ENCODE measurements at places on chromosomes 5 and 9.

- DNase-seq = no peak
These were observed 15.2 kb upstream of the FBLL1 start for GRCh38 chr5:168513861-168514428.

DNA sequence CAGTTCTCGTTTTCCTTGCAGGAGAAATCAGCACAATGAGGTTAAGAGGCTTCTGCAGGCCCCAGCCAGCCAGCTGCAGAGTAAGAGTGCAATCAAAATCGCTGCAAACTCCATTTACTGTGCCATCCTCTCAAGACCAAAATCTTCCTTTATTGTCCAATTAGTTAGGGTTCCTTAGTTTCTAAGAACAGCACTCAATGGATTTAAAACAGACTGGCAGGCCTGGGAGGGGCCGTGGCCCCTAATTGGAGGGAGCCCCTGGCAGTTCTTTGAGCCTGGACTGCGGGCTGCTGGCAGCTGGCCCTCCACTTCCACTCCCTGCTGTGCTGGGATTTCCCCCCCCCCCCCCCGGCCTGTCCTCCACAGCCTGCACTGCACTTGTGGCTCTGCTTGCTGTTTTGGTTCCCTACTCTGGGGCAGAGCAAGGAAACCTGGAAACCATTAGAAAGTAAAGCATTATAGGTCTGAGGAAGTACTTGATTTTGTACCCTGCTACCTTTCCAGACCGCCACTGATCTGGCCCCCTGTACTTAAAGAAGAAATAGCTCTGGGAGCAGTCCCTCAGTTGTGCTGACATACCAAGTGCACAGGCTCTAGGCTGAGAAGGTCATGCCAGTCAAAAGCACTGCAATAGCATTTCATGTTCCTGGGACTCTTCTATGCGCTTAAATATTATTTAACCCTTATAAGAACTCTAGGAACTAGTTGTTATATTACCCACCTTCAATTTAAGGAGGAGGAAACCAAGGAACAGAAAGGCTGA lies 129.0 kb downstream of the APBA1 start:
- no peak for DNase-seq

DNA sequence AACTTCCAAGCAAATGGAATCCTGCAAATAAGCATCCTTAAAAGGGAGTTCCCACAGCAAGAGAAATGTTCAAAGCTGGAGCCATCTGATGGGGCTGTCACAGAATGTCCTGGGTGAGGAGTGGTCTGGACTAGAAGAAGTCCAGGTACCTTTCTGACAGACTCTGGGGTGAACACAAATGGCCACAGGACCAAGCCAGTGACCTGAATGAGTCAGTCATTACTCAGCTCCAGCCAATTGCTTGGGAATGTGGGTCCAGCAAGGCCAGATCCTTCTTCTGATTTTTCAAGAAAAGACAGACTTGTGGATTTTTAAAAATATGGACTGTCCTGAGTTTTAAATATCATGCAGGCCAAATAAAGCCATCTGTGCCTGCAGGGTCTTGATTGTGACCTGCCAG lies 30.1 kb downstream of the GALNT10 start:
- no peak for DNase-seq

DNA sequence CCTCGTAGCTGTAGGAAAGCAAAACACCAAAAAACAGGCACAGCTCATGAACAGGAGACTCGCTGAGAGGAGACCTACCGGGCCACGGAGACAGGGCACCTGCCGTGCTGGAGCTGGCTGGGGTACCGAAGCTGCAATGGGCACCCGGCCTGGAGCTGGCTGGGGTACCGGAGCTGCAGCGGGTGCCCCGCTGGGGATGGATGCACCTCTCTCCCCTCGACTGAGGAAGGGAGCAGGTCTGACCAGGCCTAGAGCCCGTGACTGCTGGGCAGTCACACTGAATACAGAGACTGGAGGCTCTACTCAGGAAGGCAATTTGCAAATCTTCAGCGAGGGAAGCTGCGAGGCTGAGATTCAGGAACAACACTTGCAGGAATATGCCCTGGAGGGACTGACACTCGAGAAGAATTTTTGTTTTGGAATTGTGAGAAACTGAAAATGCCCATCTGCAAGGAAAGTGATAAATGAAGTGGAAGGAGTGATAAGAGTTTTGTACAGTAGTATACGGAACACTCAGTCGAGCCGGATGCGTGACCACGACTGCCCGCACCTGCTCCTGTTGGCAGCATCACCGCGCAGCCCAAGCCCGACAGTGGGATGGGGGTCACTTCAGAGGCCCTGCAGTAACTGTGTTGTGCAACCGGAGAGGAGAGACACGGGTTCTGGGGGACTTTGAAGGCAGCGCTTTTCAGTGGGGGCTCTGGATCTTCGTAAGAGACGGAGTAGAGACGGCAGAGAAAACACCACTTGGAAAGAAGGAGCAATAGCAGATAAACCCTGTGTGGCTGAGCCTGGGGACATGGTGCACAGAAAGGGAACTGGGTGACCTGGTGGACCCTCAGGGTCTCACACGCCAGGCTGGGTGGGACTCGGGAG lies 27.9 kb upstream of the LPCAT1 start:
- no peak for DNase-seq

GRCh38 chr9:127812936-127813675 lies 10.4 kb downstream of the FPGS start:
- no peak for DNase-seq

DNA sequence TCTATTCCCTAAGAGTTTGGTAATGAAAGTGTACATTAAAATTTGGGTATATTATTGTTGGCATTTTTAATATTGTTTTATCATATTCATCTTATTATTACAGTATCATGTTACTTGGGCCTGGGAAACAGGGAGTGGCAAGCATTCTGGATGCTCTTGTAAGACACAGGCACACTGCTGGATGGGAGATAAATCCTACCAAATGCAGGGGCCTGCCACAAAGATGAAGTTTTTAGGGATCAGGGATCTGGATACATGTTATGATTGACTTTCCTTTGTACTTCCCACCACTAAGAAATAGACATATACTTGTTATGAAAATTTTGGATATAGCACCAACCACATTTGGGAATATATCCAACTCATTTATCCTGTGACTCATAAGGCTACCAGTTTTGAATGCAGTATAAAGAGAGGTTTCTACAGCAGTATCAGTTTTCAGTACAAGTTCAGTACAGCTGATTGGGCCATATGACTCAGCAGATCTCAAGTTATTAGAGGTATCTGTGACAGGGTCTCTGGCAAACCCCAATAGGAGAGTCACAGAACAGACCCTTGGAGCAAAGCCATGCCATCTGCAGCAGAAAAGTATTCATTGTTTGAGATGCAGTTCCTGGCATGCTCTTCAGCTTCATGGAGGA lies 360.1 kb downstream of the DMAC1 start:
- DNase-seq = no peak

DNA sequence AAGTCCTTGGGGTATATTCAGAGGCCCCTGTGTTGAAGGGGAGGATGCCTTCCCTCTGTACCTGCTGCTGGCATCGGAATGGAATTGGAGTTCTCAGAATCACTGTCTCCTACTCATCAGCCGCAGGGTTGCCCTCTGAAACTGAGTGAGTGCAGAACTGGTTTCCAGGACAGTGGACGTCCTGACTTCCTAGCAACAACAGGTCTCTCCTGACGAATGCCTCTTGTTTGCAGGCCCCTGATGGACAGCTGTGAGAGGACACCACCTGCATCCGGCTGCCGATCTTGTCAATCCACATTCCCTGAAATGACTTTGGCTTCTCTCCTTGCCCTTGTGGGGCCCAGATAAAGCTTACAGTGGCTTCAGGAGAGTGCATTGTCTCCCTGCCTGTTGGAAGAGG lies 274.5 kb downstream of the NSG2 start:
- no peak for DNase-seq

DNA sequence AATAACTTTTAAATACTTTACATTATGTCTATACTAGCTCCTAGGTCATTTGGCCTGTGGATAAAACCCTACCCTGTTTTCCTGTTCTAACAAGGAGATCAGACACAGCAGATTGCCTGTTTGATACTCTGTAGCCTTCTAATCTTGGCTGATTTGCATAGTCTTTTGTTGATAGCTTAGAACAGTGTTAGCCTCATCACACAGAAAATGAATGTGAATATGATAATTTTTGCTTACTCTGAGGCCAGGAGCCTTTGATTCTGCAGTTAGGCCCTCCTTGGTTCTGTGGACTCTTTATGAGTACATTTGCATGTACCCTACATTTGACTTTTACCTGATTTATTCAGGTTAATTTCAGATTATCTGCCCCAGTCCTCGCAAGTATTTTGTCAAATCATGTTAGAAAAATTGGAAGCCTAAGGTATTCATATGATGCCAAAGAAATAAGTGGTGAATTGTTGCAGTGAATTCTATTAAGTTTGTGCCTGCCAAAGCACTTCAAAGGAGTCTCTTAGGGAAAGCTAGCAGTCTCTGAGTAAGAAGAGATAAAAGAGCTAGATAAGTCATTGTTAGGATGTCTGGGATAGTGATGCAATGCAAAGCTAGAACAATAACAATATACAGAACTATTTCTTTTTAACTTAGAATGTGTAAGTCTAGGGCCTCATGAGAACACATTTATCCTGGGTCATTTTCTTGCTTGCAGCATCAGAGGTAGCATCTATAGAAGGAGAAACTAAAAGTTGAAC lies 56.4 kb downstream of the SCAMP1 start:
- no peak for DNase-seq

DNA sequence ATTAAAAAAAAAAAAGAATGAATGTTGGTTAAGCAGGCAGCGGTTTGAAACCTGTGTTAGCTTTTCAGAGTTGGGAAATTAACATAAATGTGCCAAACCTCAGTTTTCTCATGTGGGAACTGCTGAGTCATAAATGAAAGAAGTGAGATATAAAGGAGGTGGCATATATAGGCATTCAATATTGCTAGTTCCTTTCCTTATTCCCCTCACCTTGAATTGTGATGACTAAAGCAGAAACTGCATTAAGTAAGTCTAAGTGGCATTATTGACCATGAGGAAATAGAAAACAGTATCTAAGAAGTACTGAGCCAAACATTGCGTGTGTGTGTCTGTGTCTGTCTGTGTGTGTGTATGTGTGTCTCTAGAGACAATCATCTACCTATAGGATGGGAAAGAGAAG lies 691.2 kb downstream of the TLR4 start:
- no peak for DNase-seq

GRCh38 chr5:139964994-139965565 lies 78.0 kb downstream of the NRG2 start:
- no peak for DNase-seq

All from activated CD4-positive, alpha-beta T cell treated with anti-CD3 and anti-CD28 coated beads, Interleukin-2, amount 50 U/mL, for 4 hours (primary cell).